Hindlimb muscle (tissue), 1 donor: ENCODE measurements at places on chromosomes 6 and 20. TPM values are rescaled to one million over a fixed set of nuclear protein-coding genes. Genes with fewer than 3 reads are reported as not detected.

DNA sequence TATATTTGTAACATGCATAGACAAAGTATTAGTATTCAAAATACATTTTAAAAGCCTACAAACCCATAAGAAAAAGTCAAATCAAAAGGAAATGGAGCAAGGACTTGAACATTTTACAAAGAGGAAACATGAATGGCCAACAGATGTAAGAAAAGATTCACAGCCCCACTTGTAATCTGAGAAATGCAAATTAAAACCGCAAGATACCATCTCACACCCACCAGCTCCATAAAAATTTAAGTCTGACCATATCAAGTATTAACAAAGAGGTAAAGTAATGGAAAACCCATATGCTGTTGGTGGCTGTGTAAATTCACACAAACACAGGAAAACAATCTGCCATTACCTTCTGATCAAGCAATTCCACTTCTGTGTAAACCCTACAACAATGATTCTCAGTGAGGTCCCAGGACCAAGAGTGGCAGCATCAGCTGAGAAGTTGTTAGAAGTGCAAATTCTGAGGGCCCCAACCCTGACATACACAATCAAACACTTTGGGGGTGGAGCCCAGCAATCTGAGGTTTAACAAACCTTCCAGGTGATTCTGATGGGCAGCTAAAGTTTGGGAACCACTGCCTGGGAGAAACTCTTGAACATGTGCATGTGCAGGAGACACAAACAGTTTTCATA is 30.9 kb downstream of the BCL2L1 start:
- DNase-seq: no peak

The ZBTB24 gene
- polyA plus RNA-seq: 4.9 TPM

The RAD21L1 gene
- polyA plus RNA-seq: not detected

The RNF114 gene
- polyA plus RNA-seq: 43.0 TPM

DNA sequence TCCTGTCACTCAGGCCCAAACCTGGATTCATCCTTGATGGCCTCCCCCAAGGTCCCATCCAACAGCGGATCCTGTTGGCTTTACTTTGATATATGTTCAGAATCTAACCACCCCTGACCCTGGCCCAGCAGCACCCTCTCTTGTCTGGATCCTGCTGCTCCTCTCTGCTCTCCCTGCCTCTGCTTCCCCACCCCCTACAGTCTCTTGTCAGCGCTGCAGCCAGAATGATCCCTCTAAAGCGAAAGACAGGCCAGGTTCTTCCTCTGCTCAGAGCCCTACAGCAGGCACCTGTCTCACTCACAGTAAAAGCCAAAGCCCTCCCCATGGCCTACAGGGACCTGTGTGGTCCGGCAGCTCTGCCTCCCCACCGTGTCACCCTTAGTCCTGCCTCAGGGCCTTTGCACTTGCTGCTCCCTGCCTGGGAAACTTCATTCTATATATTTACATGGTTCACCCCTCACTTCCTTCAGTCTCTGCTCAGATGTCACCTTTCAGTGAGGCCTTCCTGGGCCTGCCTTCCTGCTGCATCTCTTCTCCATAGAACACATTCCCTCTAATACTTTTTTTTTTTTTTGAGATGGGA is 37.4 kb upstream of the KCNB1 start:
- DNase-seq: no peak

DNA sequence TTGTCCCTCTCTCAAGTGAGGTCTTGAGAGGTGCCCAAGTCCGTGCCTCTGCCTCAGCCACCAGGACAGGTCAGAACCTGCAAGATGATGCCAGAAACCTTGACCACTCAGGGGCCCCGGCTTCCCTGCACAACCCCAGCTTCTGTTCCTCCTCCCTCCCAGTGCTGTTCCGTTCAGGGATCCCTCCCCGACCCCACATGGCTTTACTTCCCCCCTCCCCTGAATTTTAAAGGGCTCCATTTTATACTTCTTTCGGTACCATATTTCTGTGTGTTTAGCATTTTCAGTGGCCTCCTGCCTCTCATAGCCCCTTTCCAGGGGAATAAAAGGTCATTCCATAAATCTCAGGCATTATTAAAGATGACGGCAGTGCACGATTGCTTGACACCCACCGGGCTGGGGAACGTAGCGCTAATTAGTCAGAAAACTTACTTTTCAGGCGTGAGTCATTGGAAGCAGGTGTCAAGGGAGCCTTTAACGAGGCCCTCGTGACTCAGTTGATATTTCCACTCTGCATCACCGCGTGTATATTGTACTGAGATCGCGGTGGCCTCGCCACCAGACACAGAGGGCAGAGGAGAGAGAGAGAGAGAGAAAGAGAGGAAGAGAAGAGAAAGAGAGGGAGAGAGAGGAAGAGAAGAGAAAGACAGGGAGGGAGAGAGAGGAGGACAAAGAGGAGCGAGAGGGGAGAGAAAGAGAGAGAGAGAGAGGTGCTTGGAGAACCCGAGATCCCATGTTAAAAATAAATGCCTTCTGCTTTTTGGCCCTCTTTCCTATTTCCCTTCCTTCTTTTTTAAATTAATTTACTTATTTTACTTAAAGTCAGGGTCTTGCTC is 21.3 kb downstream of the KCNG1 start:
- DNase-seq: no peak

DNA sequence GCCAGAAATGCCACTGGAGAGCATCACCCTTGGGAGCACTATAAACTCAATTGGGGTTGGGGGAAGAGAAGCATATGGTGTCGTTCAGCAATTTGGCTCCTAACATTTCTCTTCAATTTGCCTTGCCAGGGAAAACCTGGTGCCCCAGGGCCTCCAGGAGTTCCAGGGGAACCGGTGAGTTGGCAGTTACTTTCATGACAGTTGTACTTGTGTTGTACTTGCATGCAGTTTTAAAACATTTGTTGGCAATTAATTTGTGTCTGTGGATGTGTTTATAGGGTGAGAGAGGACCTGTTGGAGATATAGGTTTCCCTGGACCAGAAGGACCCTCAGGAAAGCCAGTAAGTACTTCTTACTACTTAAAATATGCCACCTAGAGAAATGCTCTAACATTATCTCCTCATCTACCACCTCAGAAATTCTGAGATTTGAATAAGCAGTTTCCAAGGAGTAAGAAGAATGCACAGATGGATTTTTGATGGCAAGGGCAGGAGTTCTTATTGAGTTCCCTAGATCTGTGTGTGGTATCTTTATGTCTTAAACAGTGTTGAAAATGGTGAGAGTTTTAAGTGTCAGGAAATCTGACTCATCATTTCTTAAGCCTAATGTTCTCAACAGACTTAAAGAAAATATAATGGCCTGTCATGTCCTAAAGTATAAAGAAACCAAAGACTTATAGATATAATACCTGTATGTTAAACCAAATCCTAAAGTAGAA is 122.5 kb downstream of the COL9A1 start:
- DNase-seq: no peak

GRCh38 chr6:125794342-125795137 is 3.8 kb downstream of the NCOA7 start:
- DNase-seq: no peak

The TMC2 gene
- polyA plus RNA-seq: 0.13 TPM
